ENCODE measurements at places on chromosomes 4 and X. TPM values are rescaled to one million over a fixed set of nuclear protein-coding genes. Genes with fewer than 3 reads are reported as not detected.

Gene STOX2
- total RNA-seq = 17.6 TPM

Gene TCP11X2
- not detected for total RNA-seq

Gene JAKMIP1
- 4.1 TPM for total RNA-seq

Gene FGA
- total RNA-seq = 3.6 TPM

Gene HPSE
- 2.9 TPM for total RNA-seq

Gene S100G
- not detected for total RNA-seq

Gene NEIL3
- 2.6 TPM for total RNA-seq

Gene SLC6A8
- 27.0 TPM for total RNA-seq

Gene FIP1L1
- 104 TPM for total RNA-seq

Gene EREG
- 3.9 TPM for total RNA-seq

Gene SYN1
- total RNA-seq = not detected

Data from umbilical cord (tissue), 2 donors.